HTR-8/SVneo (cell line): ENCODE measurements at places on chromosomes 3 and 15.

DNA sequence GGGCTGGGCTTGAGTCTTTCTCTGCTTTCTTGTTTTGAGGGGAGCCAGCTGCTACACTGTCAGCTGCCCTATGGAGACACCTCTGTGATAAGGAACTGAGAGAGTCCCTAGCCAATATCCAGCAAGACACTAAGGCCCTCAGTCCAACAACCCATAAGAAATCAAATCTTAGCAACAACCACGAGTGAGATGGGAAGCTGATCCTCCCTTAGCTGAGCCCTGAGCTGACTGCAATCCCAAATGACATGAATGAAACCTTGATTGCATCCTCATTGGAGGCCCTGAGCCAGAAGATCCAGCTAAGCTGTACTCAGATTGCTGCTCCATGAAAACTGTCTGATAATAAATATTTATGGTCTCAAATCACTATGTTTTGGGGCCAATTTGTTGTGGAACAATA, 302.1 kb upstream of the MME start:
- no peak for DNase-seq

GRCh38 chr15:67201136-67201535, 53.3 kb downstream of the AAGAB start:
- DNase-seq = no peak

DNA sequence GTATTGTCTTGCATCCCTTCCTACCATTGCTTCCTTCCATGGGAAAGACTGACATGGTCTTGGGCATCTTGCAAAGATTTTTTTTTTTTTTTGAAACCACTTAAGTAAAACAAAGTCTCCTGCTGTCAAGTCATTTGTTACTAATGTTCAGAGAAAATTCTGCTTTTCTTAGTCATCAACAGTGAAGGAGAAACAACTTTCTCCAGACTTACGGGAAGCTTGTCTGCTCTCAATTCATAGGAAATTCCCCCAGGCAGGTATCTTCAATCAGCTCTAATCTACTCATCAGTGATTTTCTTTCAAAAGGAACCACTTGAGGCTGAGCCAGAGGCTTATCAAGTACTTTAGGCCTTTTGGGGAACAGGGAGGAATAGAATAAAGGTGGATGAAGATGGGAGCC, 15.9 kb upstream of the DRD3 start:
- no peak for DNase-seq

GRCh38 chr15:72034859-72035650, 82.9 kb downstream of the MYO9A start:
- DNase-seq = no peak

- peak; percentile 56 for DNase-seq
Observed at GRCh38 chr15:72722071-72722696, 36.2 kb downstream of the BBS4 start.

DNA sequence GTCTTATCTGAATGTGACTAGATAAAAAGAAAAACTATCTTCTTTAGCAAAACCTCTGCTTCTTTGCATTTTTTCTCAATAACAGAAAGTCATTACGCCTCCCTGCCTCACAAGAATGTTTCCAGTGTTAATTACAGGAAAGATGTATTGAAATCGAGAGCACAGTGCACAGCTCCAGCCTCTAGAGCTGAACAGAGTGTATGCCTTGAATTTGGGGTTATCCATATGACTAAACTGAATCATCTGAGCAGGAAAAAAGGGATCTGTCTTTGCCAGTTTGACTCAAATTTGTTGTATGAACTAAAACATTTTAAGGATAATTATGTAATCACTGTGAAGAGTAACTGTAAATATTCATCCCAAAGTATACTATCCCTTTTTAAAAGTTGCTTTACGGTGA, 149.1 kb upstream of the CGNL1 start:
- no peak for DNase-seq

GRCh38 chr3:123716411-123716810, 131.6 kb upstream of the HACD2 start:
- DNase-seq = no peak

DNA sequence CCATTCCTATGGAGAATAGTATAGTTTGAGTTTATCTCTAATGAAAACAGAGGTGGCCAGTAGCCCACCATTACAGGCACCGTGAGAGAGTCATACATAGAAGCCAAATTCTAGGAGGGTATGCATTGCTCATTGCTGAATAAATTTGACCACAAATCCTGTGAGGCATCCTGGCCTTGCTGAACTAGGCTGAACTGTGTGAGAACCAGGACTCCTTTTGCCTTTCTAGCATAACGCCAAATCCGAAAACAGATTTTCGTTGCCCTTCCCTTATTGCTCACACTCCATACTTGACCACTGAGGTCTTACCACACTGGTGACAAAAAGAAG, 50.4 kb downstream of the SLC2A2 start:
- no peak for DNase-seq

- no peak for DNase-seq
Observed at GRCh38 chr15:71469413-71469812, 340.9 kb upstream of the NR2E3 start.

- peak; percentile 39 for DNase-seq
Observed at GRCh38 chr15:60673918-60674558, 195.1 kb upstream of the ICE2 start.

GRCh38 chr3:9302425-9303181, 53.2 kb upstream of the SRGAP3 start:
- peak; percentile 83 for DNase-seq
